HS-5 (cell line): ENCODE measurements at places on chromosomes 4 and X.

GRCh38 chr4:116638592-116638991 lies 446.8 kb downstream of the TRAM1L1 start:
- DNase-seq = no peak

- DNase-seq = no peak
These were observed 223.6 kb downstream of the RBMX2 start for GRCh38 chrX:130625386-130625785.

- no peak for DNase-seq
These were observed 150.3 kb downstream of the FBXW7 start for GRCh38 chr4:152385551-152385950.

GRCh38 chrX:117376460-117376859 lies 740.1 kb downstream of the KLHL13 start:
- DNase-seq = no peak

DNA sequence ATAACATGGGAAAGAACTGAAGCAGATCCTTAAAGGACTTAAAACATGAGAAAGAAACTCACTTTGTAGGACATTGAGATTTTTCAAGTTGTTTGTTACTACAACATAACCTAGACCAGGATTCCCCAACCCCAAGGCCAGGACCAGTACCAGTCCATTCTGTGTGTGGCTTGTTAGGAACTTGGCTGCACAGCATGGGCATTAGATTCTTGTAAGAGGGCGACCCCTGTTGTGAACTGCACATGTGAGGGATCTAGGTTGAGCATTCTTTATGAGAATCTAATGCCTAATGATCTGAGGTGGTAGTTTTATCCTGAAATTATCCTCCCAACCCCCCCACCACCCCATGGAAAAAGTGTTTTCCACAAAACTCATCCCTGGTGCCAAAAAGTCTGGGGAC lies 566.1 kb downstream of the KCTD8 start:
- no peak for DNase-seq

GRCh38 chrX:82163701-82164100 lies 961.8 kb downstream of the SH3BGRL start:
- DNase-seq = peak; percentile 3

GRCh38 chrX:55648434-55648833 lies 25.2 kb downstream of the FOXR2 start:
- no peak for DNase-seq

GRCh38 chr4:117783716-117784115 lies 250.6 kb upstream of the NDST3 start:
- peak; percentile 24 for DNase-seq

GRCh38 chrX:51975811-51976210 lies 82.4 kb downstream of the MAGED1 start:
- DNase-seq = no peak

DNA sequence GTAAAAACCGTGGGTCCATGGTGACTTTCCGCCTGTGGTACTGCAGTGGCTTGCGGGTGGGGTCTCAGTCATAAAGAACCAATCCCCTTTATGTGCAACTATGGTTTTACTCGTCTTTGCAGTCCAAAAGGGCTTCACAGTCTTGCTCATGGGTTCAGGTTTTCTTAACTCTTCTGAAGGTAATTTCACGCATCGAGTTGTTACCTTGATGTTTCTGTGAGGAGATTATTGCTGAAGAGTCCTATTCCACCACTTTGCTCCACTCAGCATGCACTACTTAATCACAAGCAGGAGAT lies 41.5 kb downstream of the F8 start:
- DNase-seq = no peak

GRCh38 chrX:16654093-16654492 lies 4.1 kb downstream of the S100G start:
- DNase-seq = no peak

DNA sequence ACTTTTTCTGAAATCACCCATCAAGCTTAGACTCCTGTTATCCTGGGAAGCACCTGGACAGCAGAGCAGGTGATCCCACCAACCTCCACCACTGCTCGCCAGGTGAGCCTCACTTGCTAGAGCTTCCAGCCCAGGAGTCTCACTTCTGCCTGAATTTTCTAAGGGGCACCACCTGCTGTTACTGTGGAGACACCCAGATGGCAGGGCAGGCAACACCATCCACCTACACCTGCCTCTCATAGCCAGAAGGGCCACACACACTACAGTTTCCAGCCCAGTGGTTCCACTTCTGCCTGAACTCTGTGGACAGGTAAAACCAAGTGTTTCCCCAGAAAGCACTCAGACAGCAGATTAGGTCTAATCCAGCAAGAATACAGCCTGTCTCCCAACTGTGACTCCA lies 262.0 kb downstream of the ARAP2 start:
- DNase-seq = no peak

- peak; percentile 6 for DNase-seq
These were observed 133.9 kb downstream of the EGF start for GRCh38 chr4:110046588-110047049.

DNA sequence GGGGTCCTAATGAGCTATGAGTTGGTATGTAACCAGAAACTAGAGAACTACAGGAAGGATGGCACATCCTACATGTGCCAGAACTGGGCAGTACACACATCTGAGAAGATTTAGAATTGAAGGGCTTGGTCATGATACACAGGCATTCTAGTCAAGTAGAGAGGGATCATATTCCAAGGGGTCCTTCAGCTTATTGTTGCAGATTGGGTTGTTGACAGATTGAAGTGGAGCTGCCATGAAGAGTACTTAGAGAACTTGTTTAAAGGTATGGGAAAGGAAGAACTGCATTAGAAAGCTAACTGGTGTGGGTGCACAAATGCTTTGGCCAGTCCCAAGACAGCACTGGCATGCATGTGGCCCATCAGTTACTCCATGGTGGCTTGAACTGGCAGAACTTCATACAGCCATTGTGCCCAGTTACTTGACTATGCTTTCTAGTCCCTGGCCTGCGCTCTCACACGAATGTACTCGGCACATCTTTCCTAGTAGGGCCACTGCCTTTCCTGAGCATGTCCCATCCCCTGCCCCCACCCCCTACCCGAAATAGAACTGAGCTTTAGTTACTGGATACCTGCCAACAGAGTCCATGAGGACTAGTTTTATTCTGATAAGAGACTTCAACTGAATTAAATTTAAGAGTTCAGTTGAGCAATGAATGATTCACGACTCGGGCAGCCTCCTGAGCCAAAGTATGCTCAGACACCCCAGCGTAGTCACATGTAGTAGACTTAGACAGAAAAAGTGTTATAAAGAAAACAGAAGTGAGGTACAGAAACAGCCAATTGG lies 64.0 kb downstream of the CCNG2 start:
- DNase-seq = no peak

GRCh38 chr4:101265816-101266172 lies 81.5 kb downstream of the PPP3CA start:
- DNase-seq = no peak

- peak; percentile 25 for DNase-seq
These were observed 62.6 kb upstream of the TSPAN5 start for GRCh38 chr4:98720871-98721480.

DNA sequence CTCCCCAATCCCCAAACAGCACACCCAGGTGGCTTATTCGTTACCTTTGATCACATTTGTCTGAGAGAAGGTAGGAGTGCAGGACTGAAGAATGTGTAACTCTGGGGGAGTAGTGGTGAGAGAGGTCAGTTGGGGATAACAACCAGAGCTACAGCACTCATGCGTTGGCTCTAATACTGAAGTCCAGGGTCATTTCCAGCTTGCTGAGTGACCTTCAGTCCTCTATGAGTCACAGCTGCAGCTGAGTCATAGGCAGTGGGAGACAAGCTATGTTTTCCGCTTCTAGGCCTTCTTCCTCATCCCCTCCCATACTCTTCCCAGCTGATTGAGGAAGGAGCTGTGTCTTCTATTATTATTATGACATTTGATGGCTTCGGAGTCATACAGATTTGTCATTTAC lies 31.6 kb upstream of the CT47C1 start:
- DNase-seq = peak; percentile 43

GRCh38 chrX:9862525-9862924 lies 76.3 kb downstream of the SHROOM2 start:
- DNase-seq = no peak

GRCh38 chr4:113141901-113142346 lies 92.5 kb downstream of the ANK2 start:
- no peak for DNase-seq

- no peak for DNase-seq
These were observed at the start of gene FREM3 for GRCh38 chr4:143700416-143701352. Gene FREM3 (minus strand): TSS chr4:143700675. CDS start chr4:143700675, 0 bp downstream.

DNA sequence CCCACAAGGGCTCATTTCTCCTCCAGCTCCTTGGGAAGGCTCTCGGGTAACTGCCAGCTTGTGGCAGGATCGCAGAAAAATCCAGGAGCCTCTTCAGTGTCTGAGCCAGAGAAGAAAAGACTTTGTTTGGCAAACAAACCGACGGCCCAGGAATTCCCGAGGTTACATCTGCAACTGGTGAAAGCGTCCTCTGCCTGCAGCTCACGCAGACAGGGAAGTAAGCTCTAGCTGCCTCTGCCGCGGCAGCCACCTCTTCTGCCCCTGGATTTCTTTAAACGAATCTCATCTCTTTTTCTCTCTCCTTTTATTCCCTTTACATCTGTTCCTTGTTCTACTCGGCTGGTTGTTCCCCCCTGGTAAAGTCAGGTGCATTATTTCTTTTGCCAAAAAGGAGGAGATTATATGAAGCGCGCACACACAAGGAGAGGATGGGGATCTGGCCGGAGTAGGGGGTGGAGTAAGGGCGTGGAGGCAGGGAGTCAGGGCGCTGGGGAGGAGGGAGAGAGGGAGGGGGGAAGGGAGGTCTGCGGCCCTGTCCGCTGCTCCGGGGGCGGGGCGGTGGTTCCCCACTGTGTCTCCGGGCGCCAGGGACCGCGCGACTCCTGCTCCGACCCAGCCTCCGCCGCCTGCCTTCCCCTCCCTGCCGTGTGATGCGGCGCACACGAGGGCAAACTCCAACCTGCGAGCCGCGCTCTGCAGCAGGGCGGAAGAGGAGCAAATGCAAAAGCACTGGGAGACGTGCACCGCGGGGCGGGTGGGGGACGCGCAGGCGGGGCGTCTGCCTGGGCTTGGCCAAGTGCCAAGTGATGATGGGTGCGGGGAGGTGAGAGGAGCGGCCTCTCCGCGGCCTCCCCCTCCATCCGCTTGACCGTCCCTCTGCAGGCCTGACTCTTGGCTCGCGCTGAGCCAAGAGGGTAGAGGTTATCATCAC lies at the start of gene DCHS2:
Gene DCHS2 (minus strand): TSS at position 459 of the 931 bp plus-strand sequence. CDS start 444 bp downstream, at position 15.
- DNase-seq = no peak

- DNase-seq = no peak
These were observed 654.6 kb downstream of the RAPGEF2 start for GRCh38 chr4:159757499-159757898.

DNA sequence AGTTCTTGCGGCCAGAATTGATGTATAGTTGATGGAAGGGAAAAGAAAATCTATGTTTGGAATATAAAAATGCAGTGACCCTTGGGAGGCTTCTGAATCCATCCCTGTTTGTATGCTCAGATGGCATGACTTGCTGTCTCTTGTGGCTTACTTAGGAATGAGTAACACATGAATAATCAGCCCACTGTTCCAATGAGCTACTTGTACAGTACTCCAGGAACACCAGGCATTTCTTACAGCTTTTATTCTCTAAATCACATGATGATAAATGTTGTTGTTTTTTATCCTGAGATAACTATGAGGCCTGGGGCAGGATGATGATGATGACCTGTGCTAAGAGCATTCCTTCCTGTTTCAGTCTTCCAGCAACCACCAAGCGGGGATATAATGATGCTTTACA lies 18.9 kb downstream of the TMPRSS11E start:
- peak; percentile 72 for DNase-seq

DNA sequence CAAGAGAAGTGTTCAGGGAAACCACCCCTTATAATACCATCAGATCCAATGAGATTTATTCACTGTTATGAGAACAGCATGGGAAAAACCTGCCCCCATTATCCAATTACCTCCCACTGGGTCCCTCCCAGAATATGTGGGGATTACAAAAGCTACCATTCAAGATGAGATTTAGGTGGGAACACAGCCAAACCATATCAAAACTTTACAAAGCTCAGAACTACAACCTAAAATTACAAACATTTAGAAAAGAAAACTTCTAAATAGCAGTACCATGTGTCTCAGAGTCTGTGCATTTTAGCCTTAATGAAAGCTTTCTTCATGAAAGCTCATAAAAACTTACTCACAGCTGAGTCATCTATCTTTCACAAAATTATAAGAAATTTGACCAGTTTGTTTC lies 1442.8 kb upstream of the PCDH7 start:
- DNase-seq = peak; percentile 57

GRCh38 chr4:139876337-139876941 lies 210.8 kb downstream of the MGST2 start:
- DNase-seq = no peak

GRCh38 chr4:4800646-4801408 lies 58.6 kb upstream of the MSX1 start:
- DNase-seq = peak; percentile 13

- DNase-seq = no peak
These were observed 8.8 kb downstream of the TAPT1 start for GRCh38 chr4:16217300-16218051.

DNA sequence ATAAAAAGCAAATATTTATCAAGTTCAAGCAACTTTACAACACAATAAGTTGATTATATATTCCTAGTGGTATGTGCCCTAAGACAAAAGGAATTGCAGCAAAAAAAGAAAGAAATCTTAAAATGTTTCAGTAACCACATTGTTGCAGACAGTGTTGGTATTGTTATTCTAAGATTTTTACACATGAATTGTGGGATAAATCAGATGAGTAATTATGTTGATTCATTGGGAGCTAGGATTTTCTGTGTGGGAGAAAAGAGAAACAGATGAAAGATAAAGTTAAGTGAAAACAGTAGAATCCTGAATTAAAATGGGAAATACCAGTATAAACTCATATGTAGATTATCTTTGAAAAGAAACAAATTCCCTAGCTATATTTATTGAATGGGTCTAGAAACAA lies 362.4 kb downstream of the PPP3CA start:
- DNase-seq = peak; percentile 30

GRCh38 chrX:149513825-149514428 lies 8.8 kb upstream of the IDS start:
- no peak for DNase-seq

DNA sequence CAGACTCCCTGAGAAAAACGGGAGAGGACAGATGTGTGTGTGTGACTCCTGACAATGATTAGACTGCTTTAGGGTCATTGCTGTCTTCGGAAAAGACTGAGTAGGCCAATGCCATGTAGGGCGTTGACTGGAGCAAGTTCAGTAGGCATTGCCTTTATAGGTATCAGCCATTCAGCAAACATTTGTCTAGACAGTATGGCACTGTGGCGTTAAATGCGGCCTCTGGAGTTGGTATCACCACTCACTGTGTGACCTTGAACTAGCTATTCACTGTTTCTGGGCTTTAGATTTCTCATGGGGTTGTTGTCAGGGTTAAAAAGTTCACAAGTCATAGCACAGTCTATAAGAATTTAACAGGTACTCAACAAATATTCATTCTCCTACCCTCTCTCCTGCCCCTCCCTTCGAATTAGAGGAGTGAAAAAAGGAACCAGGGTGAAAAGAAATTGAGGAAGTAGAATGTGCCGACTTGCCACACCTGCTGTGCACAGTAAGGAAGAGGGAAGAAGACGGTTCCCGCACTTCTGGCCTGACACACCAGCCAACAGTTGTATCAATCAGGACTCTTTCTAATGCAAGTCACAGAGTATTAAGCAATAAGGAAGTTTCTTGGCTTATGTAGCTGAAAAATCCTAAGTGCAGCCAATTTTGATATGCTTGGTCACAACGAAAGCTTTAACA lies 83.2 kb upstream of the PLAC8 start:
- no peak for DNase-seq
